ENCODE measurements at places on chromosomes 4 and X.

GRCh38 chrX:53713987-53714579 lies 27.6 kb upstream of the HUWE1 start:
- no peak for DNase-seq

DNA sequence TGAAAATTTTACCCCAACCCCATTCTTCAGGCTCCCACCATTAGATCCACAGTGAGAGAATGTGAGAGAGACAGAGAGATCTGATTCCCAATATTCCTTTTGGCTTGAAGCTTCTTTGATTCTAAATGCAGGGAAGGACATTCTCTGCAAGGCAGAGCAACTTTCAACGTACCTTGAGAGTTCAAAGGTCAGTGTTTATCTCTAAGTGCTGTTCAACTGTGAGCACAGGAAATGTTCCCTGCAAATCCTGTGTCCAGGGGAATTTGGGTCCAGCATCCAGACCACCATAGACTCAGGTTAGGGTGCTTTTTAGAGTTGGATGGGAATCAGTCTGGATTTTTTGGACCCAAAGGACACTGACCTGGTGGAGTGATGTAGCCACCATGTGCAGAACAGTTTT lies 97.4 kb downstream of the NHS start:
- no peak for DNase-seq

DNA sequence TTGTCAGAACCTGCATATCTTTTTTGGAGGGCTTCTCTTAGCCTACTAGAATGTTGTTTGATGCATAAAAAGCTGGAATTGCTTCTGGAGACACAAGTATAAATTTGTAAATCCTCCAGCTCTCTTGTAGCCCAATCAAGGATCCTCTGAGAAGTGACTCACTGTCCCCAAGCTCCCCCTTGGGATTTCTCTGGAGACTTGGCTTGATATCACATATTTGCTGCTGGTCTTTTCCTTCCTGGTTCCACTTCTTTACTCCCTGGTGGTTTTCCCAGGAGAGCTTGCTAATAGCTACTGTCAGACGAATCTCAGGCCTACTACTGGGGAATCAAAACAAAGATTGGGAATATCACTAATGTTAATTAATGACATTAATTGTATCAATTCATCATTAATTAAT lies 173.1 kb downstream of the STK32B start:
- no peak for DNase-seq

DNA sequence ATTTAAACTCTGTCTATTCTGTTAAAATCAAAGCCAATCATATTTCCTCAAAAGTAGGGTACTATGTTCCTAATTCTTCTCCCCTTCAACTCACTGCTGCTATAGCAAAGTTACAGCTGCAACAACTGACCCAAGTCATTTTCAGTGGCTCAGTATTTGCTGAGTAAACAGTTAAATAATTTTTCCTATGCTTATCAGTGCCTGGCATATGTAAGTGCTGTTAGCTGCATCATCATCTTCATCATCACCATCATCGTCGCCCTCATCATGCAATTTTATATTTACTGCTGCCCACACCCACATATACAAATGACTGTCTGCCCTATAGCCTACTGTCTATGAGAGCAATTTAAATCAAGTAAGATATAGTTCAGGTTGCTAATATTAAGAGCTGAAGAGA lies 21.9 kb downstream of the COQ2 start:
- DNase-seq: no peak

GRCh38 chr4:6369924-6370645 lies 100.4 kb downstream of the WFS1 start:
- DNase-seq: no peak

DNA sequence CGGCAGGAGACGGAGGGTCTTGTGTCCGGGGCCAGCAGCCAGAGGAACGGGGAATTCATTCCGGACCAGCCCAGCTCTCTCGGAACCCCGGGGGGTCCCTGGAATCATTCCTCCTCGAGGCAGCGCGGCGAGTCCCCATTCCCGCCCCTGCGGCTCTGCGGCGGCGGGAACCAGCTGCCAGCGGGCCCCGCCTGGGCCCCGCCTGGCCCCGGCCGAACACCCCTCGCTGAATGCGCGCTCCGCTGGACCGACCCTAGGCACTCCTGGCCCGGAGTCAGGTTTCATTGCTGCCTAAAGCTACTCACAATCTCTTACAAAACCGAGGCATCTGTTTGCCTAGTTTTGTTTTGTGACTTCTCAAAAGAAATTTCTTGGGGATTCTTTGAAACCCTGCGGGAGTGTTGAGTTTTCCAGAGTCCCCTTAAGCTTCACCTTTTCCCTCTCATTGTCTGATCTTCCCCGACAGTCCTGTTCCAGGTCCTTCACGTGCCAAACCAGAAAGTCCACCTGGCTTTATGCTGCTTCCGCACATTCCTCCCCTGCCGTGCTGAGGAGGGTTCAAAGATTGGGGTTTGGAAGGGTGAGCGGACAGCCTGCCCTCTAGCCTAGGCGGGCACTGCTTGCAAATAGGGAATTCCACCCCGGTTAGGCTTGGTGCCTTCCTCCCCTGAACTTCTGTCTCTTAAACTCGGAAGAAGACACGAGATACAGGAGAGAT lies 789 bp downstream of the ARHGAP10 start:
- DNase-seq: no peak

DNA sequence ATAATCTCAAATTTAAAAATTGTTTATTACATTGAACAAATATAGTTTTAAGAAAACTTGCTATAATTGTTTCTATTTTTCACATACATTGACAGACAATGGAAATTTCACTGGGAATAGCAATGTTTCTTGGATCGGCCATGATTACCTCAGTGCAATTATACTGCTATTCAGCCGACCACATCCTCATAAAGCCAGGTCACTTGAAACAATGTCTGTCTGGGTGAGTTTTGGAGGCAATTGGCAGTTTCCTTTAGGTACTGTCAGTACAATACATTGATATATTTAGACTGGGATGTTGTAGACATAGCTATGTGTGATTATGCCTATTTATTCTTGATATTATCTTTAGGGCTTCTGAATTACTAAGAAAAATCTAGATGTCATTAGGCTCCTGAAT lies 89.5 kb upstream of the VEGFC start:
- no peak for DNase-seq

GRCh38 chrX:149456476-149457245 lies 48.4 kb downstream of the IDS start:
- no peak for DNase-seq

DNA sequence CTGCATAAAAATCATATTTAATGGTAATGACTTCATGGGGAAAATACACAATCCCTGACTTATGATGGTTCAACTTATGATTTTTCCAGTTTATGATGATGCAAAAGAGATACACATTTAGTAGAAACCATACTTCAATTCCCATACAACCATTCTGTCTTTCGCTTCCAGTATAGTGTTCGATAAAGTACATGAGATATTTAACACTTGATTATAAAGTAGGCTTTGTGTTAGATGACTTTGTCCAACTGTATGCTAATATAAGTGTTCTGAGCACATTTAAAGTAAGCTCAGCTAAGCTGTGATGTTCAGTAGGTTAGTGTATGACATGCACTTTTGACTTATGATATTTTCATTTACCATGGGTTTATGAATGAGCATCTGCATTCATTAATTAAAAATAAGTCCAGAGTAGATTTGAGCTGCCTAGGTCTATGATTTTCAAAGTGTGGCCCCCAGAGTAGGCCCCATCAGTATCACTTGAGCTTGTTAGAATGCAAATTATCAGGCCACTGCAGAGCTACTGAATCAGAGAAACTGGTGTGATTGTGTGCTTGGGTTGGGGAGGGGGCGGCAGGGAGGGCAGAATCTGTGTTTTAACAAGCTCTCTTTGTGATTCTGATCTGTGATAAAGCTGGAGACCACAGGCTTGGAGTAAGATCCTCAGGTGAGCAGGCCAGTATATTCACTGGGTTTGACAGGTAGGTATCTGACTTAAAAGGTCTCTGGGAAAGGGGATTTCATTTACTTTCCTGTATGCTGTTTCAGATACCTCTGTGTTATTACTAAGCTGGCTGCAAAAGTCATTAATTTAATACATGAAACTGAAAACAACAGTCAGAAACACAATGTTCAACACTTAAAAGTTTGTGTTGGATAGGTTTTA lies 8.4 kb downstream of the ATP10D start:
- DNase-seq: no peak

GRCh38 chrX:9370893-9371292 lies 94.0 kb upstream of the TBL1X start:
- DNase-seq: no peak

All from stimulated activated CD8-positive, alpha-beta memory T cell treated with anti-CD3 and anti-CD28 coated beads, Interleukin-2, amount 100 ng/mL, for 1 hour (primary cell).